ENCODE measurements at places on chromosomes 6 and 20.

GRCh38 chr6:115986026-115986425 lies 74.7 kb downstream of the FRK start:
- no peak for DNase-seq

DNA sequence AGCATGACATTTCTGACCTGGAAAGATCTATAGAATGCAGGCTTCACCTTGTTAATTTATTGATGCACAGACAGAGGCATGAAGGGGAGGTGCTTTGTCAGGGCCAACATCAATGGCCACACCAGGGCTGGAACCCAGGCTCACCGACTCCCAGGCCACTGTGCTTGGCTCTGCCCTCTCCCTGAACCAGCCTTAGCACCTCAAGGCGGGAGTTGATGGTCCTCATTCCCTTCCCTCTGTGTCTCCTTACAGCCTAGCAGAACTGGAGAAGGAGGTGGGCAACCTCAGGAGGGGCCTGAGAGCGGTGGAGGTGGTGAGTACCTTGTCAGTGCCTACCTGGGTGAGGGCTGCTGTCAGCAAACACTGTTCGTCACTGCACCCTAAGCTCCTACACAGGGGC lies 35.6 kb downstream of the MOCS1 start:
- no peak for DNase-seq

GRCh38 chr6:4788953-4789584 lies 12.9 kb downstream of the CDYL start:
- no peak for DNase-seq

GRCh38 chr6:56864171-56864616 lies 90.7 kb upstream of the BEND6 start:
- no peak for DNase-seq

DNA sequence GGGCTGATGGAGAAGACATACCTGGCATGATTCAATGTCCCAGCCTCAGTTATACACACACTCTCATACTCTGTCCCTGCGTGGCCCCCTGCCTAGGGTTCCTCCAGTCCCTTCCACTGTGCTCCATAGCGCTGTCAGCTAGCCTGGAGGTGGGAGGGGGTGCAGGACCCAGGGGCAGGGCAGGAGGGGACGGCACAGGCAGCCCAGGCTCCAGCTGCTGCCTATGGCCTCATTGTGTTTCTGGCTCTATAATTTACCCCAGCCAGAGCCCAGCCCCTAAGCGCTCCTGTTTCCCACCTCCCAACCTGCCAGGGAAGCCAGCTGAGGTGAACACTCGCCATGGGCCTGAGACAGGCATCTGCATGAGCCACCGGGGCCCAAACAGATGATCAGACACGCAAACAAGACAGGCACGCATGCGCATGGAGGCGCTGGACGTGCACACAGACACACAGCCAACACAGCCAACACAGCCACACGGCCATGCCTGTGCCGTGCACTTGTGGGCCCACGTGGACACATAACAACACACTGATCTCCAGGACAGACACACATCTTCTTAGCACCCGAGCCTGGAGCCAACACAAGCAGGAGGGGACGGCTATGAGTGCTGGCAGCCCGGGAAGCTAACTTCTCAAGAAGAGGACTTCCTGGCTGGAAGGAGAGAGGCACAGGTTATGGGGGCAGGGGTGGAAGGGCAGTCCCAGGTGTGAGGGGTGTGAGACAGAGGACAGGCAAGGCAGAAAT lies 124.9 kb downstream of the GRM4 start:
- DNase-seq = no peak

DNA sequence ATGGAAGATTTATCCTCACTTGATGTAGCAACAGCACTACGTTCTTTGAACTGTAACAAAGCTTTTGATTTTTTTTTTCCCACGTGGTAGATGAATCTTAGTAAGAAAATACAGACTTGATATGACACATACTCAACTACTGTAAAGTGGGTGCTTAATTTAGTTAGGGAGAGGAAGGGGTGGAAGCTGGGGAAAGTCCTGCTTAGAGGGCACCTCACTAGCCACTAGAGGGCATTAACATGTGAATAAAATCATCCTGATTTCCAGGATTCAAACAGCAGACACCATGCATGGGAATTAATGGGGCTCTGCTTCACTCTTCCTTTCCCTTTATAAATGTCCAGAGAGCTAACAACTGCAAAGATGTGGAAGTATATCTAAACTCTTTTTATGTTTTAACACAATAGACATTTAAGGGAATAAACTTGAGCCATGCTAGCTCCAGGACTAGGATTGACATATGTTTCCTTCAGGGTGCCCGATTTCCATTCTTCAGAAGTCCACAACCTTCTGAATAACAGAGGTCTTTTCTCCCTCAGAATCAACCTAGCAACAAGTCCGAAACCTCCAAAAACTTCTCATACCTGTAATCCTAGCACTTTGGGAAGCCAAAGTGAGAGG lies 250.1 kb downstream of the ATXN1 start:
- DNase-seq = peak; percentile 20

DNA sequence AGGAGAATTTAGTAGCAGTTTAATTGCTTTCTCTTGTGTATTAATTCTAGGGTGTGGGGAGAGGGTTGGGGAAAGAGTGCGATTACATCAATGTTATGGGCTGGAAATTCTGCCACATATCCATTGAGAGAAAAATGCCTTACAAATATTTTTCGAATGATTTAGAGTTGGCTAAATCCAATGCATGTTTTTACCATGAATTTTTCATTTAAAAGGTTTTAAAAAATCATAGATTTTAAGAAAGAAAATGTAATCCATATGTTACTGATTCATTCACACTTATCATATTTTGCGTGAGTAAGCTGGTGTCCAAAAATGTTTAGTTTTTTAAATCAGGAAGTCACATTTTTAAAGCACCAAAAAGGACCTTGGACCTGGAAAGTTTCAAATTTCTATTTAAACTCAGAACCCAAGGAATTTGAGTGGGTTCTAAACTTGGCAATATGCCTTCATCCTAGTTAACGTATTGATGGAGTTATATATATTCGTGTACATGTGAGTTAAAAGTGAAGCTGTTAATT lies 627.4 kb upstream of the CITED2 start:
- no peak for DNase-seq

- DNase-seq = no peak
Measured at GRCh38 chr6:113763876-113764275, 93.3 kb upstream of the MARCKS start.

DNA sequence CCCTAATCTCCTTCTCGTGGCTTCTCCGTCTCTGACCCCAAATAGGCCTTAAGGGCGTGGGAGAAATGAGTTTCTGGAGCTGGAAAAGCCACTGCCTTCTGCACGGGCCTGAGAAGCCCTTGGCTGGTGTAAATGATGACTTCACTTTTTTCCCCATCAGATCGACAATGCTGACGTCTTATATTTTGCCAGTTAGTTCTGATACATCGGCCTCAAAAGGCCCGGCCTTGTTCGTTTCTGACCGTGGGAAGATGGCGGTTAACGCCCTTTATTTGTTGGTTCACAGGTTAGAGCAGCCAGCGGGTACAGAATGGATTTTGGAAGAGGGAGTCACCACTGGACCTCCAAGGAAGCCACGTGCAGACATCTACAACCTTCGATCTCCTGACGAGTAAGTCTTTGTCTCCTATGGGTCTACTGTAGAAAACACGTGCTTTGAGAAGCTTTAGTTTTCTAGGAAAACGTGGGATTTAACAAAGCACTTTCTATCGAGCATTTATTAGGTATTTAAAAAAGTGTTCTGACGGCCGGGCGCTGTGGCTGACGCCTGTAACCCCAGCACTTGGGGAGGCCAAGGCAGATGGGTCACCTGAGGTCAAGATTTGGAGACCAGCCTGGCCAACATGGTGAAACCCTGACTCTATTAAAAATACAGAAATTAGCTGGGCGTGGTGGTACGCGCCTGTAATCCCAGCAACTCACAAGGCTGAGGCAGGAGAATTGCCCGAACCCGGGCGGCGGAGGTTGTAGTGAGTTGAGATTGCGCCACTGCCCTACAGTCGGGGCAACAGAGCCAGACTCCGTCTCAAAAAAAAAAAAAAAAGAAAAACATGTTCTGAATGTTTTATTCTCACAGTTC lies 1.2 kb upstream of the ZNFX1 start:
- no peak for DNase-seq

DNA sequence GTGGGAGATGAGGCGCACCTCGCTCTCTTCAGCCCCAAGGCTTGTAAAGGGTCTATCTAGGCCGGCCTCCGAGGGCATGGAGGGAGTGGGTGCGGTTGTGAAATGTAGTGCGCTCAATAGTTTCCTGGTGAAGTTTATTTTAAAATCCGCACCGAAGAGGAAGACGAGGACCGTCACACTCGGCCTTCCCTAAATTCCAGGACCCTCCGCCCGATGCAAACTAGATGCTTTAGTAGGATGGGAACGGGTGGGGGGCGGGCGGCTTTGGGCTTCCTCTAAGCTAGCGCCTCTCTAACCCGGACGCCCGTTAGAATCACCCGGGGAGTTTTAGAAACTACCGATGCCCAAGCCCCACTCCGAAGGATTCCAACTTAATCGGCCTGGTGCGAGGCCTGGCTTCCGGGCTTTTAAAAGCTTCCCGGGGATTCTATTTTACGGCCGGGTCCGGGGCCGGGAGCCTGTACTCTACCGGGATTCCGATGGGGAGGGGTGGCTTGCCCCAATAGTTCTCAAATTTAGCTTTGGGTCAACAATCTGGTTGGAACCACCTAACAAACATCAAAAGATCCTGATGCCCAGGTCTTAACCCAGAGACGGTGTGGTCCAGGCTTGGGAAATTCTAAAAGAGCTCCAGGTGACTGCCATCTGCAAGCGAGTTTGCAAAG lies 548 bp upstream of the BCAS4 start:
- no peak for DNase-seq

- no peak for DNase-seq
Measured at GRCh38 chr20:50278377-50278683, 87.7 kb downstream of the CEBPB start.

DNA sequence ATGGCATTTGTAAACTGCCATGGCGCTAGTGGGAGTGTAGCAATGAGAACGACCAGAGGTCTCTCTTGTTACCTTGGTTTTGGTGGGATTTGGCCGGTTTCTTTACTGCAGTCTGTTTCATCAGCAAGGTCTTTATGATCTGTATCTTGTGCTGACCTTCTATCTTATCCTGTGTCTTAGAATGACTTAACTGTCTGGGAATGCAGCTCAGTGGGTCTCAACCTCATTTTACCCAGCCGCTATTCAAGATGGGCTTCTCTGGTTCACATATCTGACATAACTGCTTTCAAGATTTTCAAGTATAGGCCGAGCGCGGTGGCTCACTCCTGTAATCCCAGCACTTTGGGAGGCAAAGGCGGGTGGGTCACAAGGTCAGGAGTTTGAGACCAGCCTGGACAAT lies 1.9 kb upstream of the SFT2D1 start:
- no peak for DNase-seq

GRCh38 chr20:5745416-5746030 lies 4.7 kb upstream of the SHLD1 start:
- DNase-seq = no peak
